H1 (cell line): ENCODE measurements at places on chromosomes 1 and 21. TPM values are rescaled to one million over a fixed set of nuclear protein-coding genes. Genes with fewer than 3 reads are reported as not detected.

TPTE gene
- total RNA-seq = not detected in 2 replicates

GCSAML gene
- total RNA-seq = not detected in 2 replicates

ACKR1 gene
- 0.61 TPM in 2 replicates for total RNA-seq

GBP6 gene
- total RNA-seq = not detected in 2 replicates

GPR3 gene
- 9.4 and 9.9 TPM in 2 replicates for total RNA-seq

IL12RB2 gene
- 0.88 and 1.4 TPM in 2 replicates for total RNA-seq

CLIC4 gene
- total RNA-seq = 281 and 293 TPM in 2 replicates

SH3BGR gene
- total RNA-seq = 5.5 and 5.9 TPM in 2 replicates

FABP3 gene
- total RNA-seq = 31.4 and 34.8 TPM in 2 replicates

HSPA6 gene
- total RNA-seq = 0.15 and 0.17 TPM in 2 replicates

NBPF4 gene
- total RNA-seq = not detected in 2 replicates

SLC30A10 gene
- 0.15 and 0.61 TPM in 2 replicates for total RNA-seq

CRP gene
- total RNA-seq = not detected in 2 replicates

PRPF38B gene
- total RNA-seq = 46.4 and 50.6 TPM in 2 replicates

CALML6 gene
- 0.92 and 1.3 TPM in 2 replicates for total RNA-seq

TMEM51 gene
- 9.1 and 9.9 TPM in 2 replicates for total RNA-seq

DPM3 gene
- 44.8 and 49.3 TPM in 2 replicates for total RNA-seq

THEM5 gene
- not detected in 2 replicates for total RNA-seq

FBXO2 gene
- 51.3 and 55.5 TPM in 2 replicates for total RNA-seq

PAQR6 gene
- 7.1 and 7.2 TPM in 2 replicates for total RNA-seq

MEX3A gene
- total RNA-seq = 52.4 and 54.7 TPM in 2 replicates

CRYZL1 gene
- 15.6 and 16.8 TPM in 2 replicates for total RNA-seq

HAO2 gene
- not detected in 2 replicates for total RNA-seq

SLC1A7 gene
- not detected in 2 replicates for total RNA-seq

ANKRD35 gene
- 2.2 and 3.0 TPM in 2 replicates for total RNA-seq

FAM78B gene
- total RNA-seq = 3.6 and 4.0 TPM in 2 replicates

PTPN7 gene
- not detected in 2 replicates for total RNA-seq

LEFTY1 gene
- 8.4 and 11.7 TPM in 2 replicates for total RNA-seq

LRIG2 gene
- 20.4 and 20.9 TPM in 2 replicates for total RNA-seq

LCE1B gene
- total RNA-seq = not detected in 2 replicates

FCGR2B gene
- not detected in 2 replicates for total RNA-seq

ALX3 gene
- not detected in 2 replicates for total RNA-seq

SERINC2 gene
- total RNA-seq = 30.8 and 31.4 TPM in 2 replicates

NEXN gene
- 2.6 and 2.9 TPM in 2 replicates for total RNA-seq

PRDM16 gene
- 0.43 and 0.46 TPM in 2 replicates for total RNA-seq

E2F2 gene
- total RNA-seq = 6.1 and 7.0 TPM in 2 replicates

NDC1 gene
- 57.0 and 62.9 TPM in 2 replicates for total RNA-seq

CNN3 gene
- 262 and 266 TPM in 2 replicates for total RNA-seq
